ENCODE measurements at places on chromosomes 7 and 10.

GRCh38 chr10:27158421-27158820, 3.3 kb downstream of the MASTL start:
- no peak for DNase-seq

DNA sequence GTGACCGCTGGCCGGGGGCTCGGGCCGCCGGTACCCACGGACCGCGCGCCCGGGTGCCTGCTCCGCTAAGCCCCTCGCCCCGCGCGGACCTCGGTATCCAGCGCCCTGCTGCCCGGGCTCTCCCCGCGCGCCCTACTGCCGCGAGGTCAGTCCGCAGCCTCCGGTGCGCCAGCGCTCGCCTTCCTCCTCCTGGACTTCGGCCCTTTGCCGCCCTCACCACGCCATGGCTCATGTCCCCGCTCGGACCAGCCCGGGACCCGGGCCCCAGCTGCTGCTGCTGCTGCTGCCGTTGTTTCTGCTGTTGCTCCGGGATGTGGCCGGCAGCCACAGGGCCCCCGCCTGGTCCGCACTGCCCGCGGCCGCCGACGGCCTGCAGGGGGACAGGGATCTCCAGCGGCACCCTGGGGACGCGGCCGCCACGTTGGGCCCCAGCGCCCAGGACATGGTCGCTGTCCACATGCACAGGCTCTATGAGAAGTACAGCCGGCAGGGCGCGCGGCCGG, 483 bp downstream of the GDF10 start:
- no peak for DNase-seq

- DNase-seq, result no peak
Observed at GRCh38 chr10:132152896-132153580, 33.7 kb upstream of the DPYSL4 start.

DNA sequence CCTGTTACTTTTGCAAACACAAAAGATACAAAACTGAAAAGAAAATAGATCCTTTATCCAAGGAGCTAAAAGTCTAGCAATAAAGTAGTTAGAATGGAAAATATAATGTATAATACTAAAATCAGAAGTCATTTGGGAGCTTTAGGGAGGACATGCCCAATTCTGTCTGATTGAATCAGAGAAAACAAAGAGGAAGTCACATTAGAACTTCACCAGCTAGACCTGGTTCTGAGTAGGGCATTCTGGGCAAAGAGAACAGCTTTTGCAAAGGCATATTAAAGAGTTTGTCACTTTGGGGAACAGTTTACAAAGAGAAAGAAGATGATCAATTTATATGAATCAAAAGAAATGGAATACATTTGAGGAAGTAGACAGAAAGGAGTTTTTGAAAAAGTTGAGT, 107.0 kb upstream of the PRSS1 start:
- no peak for DNase-seq

DNA sequence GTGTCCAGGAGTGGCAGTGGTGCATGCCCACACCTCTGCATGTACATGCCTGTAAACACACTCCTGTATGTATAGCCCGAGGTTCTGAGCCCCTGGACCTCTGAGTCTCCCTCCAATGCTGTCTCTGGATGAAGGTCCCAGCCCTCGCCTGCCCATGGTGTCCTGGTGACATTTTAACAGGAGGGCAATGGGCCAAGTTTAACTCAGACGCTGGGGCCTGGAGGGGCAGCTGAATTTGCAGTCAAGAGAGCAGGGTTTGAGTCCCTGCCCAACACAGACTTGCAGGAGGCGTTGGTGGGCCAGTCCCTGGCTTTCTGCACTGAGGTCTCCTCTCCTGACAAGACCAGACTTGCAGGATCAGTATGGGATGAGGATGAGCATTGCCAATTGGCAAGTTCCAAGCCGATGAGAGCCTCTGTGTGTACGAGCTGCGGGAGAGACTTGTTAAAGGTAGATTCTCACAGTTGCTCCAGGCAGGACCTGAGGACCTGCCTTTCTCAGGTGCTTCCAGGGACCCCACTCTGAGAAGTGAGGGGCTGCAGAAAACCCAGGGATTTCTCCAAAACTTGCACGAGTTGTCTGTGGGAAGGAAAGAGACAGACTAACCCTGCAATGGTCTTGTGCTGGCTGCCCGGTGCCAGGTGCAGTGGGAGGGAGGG, 141.9 kb downstream of the ELFN1 start:
- no peak for DNase-seq

- no peak for DNase-seq
Observed at GRCh38 chr7:131010717-131011431, 276.9 kb upstream of the KLF14 start.

DNA sequence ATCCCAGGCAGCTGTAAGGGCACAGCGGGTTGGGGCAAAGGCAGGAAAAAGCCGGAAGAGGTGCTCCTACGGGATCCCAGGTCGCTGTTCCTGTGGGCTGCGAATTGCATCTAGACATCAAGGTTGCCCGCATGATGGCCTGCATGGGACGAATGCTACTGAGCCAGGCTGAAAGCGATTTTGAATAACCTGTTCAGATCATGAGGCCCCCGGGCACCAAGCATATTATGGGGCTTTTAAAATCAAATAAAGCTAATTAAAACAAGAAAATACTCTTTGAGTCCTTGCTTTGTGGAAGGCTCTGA, 37.1 kb downstream of the CAMK2B start:
- no peak for DNase-seq

GRCh38 chr7:86320341-86320740, 323.4 kb upstream of the GRM3 start:
- DNase-seq, result no peak

DNA sequence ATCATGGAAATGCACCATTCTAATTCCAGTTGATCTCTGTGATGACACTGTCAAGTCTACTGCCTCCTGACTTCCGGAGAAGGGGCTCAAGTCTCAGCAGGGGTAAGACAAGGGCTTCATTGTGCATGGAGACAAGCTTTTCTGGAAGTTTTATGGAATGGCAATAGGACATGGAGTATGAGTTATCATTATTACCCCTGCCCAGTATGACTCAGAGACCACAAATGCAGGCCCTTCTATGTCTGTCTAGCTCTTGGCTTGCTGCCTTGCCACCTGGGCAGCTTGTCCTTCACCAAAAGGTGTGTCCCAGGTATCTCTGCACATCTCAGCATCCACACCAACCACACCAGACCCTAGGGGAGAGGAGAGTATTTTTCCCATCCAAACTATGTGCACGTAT, 34.9 kb upstream of the KIAA1217 start:
- DNase-seq, result no peak

DNA sequence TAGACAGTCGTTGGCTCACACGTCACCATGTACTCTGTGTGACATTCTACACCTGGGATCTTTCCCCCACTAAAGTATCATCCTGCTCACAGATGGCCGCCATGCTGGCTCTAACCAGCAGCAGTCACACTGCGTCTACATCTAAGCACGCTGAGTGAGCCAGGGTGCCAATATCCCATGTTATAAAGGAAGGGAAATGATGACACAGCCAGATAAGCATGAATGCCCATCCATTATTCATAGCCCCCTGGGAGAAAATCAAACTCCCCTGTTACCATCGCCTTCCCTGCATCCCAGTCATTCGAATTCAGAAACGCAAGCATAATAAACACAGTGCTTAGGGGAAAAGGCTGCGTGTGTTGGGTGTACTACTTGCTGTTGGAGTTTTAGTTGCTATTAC, 698.2 kb upstream of the AUTS2 start:
- DNase-seq, result no peak

DNA sequence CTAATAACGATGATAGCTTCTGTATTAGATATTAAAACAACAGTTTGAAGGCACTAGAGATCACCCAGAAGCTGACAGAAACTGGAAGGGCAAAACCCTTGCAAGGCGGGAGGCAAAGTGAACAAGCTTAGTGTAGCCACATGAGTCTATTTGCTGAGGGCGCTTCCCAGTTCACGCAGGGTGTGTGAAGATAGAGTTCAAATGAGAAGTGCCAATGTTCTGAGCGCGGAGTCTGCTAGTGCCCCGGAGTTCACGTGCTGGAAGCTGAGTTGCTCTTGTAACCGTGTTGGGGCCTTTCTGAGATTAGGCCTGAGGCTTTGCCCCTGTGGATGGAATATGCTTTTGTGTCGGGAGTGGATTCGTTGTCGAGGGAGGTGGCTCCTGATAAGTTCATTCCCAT, 16.6 kb upstream of the GTPBP4 start:
- DNase-seq, result no peak

GRCh38 chr10:132096863-132097478, 31.2 kb downstream of the JAKMIP3 start:
- no peak for DNase-seq

DNA sequence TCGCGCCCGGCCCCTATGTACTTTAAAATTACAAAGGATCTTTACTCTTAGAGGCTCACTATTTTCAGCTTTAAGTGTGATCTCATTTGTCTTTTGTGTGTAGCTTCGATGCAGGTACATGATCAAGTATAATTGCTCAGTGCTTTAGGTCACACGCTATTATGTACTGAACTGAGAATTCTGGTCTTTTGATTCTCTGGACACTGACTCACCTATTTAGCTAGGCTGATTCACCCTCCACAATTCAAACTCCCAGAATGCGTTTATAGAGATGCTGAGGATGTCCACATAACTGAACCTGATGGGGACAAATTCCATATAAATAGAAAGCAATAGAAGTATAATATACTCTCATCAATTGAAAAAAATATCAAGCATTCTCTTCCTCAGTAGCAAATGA, 57.8 kb downstream of the PRKCQ start:
- DNase-seq, result no peak

GRCh38 chr10:77619964-77620703, 17.5 kb downstream of the KCNMA1 start:
- DNase-seq, result no peak

- no peak for DNase-seq
Observed at GRCh38 chr7:105199386-105199785, 185.4 kb downstream of the KMT2E start.

GRCh38 chr7:42972699-42973500, 40.7 kb downstream of the MRPL32 start:
- no peak for DNase-seq

DNA sequence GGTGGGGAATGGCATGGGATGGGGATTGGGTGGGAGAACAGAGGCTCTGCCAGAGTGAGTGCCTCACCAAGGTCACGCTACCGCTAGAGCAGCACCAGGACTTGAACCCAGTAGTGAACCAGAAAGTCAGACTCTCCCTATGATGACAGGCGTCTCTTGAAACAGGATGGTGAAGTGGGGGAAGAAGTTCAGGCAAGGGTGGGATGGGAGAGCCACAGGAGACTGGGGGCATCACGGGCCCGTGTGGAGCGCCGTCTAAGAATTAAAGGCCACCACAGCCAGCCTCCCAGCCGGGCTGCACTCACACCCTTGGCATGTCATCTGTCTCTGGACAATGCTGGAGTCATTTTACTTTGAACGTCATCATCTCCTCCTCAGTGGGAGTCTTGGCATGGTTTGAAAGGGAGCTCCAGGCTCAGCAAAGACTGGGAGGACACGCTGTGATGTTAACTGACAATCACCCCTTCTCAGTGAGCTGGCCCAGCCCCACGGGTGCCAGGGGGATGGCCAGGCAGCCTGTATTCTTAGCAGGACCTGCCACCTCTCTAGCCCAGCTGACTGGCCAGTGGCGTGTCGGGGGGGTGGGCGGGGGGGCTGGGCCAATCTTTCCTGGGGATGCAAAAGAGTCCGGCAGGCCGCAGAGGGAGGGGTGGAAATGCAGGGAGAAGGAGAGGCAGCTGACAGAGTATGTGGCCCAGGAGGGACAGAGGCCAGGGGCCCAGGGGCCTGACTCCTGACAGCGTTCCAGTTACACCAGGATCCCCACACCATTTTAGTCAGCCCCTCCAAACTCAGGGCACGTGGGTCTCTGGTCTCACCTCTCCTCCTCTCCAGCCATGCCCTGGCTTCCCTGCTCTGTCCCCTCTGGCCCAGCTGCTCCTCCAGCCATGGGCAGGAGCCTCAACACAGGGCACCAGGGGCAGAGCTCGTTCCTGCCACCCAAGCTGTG, 96.2 kb downstream of the VOPP1 start:
- no peak for DNase-seq

DNA sequence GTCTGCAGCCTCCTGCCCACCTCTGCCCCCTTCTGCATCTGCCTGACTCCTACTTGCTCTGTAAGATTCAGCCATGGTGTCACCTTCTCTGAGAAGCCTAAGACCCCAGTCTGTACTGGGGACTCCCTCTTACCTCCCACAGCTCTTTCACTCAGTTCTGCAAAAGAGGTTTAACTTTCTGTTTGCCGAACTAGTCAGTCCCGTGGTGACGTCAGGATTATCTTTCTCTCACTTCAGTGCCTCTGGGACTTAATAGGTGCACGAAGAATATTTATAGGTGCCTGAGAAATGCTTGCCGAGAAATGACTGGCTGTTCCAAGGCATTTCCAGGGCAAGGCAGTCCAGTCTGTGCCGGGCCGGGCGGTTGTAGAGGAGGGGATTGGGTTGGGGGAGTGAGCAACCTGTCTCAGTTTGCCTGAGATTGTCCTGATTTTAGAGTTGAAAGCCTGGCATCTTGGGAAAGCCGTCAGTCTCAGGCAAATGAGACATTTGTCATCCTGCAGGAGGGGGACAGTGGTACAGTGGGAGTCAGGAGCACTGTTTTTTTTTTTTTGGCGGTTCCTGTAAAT, 227.5 kb upstream of the NPVF start:
- no peak for DNase-seq

- no peak for DNase-seq
Observed at GRCh38 chr7:134312717-134313116, 4.0 kb downstream of the SLC35B4 start.

GRCh38 chr7:112929421-112929820, 139.2 kb upstream of the TMEM168 start:
- DNase-seq, result no peak

- DNase-seq, result no peak
Observed at GRCh38 chr10:23448802-23449570, 10.1 kb downstream of the OTUD1 start.

GRCh38 chr10:132721725-132722124, 64.2 kb downstream of the NKX6-2 start:
- no peak for DNase-seq

- DNase-seq, result no peak
Observed at GRCh38 chr10:51789903-51790302, 90.5 kb upstream of the CSTF2T start.

DNA sequence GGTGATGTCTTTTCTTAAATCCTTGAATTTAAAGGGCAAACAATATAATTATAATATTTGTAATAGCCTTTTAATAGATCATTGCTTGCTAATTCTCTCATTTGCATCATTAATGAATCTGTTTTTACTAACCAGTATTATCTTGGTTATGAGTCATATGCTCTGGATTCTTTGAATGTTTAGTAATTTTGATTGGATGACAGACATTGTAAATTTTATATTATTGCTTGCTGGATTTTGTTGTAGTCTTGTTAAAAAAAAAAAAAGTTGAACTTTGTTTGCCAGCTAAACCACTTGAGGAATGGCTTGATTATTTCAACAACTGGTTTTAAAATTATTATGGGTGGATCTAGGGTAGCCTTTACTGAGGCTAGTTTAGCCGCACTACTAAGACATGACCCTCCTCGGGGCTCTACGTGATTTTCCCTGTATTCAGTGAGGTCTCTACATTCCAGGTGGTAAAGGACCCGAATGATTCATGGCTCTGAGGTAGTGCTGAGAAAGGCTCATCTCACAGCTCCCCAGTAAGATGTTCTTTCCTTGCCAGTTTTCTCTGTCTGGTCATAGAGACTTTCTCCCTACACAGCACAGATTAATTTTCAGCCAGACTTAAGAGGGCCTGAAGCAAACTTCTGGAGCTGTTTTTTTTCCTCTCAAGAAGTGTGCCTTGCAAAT, 8.5 kb downstream of the C10orf90 start:
- no peak for DNase-seq

Measured in heart right ventricle (tissue), 16 donors.